ENCODE measurements at places on chromosomes 5 and 9. TPM values are rescaled to one million over a fixed set of nuclear protein-coding genes. Genes with fewer than 3 reads are reported as not detected.

PNPLA7 gene
- total RNA-seq, result 16.0 TPM

ZMYND19 gene
- total RNA-seq, result 11.5 TPM

CDO1 gene
- total RNA-seq, result 10.4 TPM

PCDHB2 gene
- 0.80 TPM for total RNA-seq

PCDHGA7 gene
- 3.2 TPM for total RNA-seq

GPR150 gene
- total RNA-seq, result 0.60 TPM

- H3K27me3 ChIP-seq, result peaks cover 18% of the 10 kb centered on the region
- no peaks in the 10 kb centered on the region for H3K4me1 ChIP-seq
- H3K4me3 ChIP-seq, result no peak overlapping the region
These were observed 109.4 kb upstream of the TBCA start for GRCh38 chr5:77885519-77885918.

DNA sequence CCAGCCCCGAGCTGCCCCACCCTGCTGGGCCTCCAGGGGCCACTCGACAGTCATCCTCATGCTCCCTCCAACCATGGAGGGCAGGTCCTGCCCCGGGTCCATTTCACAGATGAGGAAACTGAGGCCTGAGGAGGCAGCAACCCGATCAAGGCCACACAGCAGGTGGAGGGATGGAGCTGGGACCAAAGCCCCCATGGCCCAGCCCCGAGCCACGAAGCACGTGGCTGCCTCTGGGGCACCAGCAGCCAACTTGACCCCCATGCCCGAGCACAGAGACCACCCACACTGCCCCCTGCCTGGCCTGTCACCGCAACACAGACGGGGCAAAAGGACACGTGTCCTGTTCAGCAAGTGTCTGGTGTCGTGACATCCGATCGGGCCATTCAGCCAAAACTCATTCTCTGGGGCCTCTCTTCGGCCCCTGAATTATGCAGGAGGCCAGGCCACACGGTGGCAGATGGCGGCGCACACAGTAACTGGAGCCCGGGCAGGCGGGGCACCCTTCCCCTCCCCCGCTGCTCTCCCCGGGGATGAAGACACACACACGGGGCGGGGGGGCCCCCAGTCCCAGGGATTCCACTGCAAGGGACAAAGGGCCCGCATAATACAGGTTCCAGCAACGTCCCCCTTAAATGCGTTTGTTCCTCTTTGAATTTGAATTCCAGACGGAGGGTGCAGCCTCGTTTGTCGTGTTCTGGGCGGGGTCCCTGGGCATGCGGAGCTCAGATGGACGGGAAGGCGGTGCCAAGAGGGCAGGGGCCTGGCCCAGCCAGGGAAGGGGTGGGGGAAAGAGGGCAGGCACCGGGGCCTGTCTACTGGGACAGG is 29.4 kb upstream of the TMEM250 start:
- no peak for DNase-seq
- no peaks in the 10 kb centered on the region for H3K36me3 ChIP-seq
- H3K27me3 ChIP-seq, result peaks cover 57% of the 10 kb centered on the region
- no peak overlapping the region for H3K27ac ChIP-seq

DNA sequence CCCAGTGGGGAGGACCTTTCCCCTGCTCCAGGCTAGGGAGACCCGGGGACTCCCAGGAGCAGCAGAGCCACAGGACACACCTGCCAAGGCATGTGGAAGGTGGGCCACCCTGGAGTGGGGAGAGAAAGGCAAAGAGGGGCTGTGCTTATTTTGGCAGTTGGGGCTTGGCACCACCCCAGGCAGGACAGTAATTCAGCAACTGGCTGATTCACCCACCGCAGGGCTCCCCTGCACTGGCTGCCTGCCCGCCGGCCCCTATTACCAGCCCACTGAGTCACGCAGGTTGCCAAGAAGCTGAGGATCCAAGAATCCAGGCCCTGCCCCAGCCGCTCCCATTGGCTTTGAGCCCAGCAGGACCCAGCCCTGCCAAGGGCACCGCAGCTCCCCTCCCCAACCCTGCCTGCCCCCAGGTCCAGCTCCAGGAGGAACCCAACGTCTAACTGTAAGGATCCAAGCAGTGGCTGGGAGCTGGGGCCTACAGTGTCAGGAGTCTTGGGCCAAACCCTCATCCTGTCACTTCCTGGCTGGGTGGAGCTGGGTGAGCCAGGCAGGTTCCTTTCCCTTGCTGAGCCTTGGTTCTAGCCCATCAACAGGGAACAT is 14.2 kb upstream of the RALGDS start:
- peak overlapping the region; percentile 95 for H3K27ac ChIP-seq
- H3K36me3 ChIP-seq, result no peaks in the 10 kb centered on the region
- DNase-seq, result peak; percentile 94
- H3K4me1 ChIP-seq, result peaks cover 57% of the 10 kb centered on the region

DNA sequence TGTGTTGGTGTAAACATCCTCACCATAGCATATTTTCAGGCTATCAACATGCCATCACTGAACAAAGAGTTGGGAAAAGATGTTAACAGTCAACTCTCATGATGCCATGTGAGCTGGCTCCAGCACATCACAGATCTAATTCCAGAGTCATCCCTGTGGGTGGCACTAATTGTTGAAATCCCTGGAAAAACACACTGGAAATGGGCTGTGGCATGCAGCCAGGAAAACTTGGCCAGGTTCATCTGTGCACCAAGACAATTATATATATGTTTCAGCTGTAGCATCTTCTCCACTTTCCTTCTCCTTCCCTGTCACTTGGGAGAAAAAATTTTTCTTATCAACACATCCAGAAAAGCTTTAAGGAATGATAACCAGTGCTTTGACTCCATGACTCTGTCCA is 313.7 kb downstream of the TRIM32 start:
- no peak overlapping the region for H3K27ac ChIP-seq
- H3K4me1 ChIP-seq, result no peaks in the 10 kb centered on the region
- no peaks in the 10 kb centered on the region for H3K27me3 ChIP-seq
- DNase-seq, result no peak
- H3K36me3 ChIP-seq, result no peaks in the 10 kb centered on the region

DNA sequence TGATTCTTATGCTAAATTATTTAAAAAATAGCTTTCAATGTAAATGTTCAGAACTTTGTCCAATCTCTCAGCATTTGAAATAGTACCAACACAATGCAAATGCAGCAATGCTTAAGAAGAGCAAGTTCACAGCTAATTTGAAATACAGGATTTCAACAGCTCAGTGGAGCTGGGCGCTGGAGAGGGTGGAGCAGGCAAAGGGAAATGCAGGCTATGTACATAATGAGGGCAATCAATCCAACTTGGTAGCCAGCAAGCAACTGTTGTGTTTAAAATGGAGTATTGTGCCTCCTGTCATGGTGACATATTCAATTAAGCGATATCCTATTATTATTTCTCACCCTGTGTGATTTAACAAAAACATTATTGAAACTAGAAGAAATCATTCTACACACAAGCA is 568.8 kb downstream of the PSAT1 start:
- no peaks in the 10 kb centered on the region for H3K4me1 ChIP-seq
- no peak overlapping the region for H3K27ac ChIP-seq
- no peak overlapping the region for H3K4me3 ChIP-seq
- DNase-seq, result no peak
- no peaks in the 10 kb centered on the region for H3K36me3 ChIP-seq

DNA sequence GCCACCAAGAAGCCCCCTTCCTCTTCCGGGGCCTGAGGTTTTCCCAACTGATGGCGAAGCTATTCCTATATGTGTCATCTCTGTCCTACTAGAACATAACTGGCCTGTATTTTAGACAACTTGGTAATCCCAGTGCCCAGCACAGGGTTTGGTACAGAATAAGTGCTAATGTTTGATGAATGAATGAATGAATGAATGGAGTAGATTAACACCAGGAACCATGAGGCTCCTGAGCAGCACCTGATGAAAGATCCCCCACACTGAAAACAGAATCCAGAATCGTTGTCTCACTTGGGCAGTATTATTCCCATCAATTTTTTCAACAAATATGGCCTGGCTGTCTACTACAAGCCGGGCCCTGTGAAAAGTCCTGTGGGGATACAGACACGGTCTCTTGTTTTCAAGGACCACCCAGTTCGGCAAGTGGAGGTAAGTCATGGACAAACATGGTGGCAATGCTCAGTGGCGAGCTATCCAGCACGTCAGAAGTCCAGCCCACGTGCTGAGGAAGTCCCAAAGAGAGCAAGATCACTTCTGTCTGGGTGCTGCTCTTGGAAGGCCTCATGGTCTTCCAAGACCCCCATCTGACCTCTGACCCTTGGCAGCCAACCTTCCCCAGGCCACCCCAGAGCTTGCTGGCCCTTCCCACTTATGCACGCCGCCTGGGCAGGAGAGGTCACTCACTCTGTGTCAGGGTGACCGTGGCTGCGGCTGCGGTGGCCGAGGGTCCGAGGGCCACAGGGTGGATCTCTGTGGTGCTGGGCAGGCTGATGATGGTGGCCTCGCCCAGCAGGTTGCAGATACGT is 1.0 kb downstream of the NAIF1 start:
- H3K27me3 ChIP-seq, result no peaks in the 10 kb centered on the region
- peaks cover 70% of the 10 kb centered on the region for H3K4me1 ChIP-seq
- H3K4me3 ChIP-seq, result peak overlapping the region; percentile 6
- H3K36me3 ChIP-seq, result no peaks in the 10 kb centered on the region
- no peak for DNase-seq

DNA sequence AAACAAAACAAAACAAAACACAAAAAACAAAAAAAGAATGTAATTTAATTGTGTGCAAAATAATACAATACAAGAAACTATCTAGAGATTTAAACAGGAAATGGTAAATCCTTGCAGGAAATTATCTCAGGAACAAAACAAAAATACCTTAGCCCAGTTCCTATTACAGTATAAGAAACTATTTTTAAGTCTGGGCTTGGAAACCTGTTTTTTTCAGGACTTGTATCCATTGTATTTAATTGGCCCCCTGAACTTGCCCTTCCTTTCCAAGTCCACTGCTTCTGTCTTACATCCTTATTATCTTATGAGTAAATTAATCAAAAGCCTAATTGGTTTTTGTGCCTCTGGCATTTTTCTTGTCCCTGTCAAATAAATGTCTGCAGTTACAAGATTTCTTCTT is 48.5 kb downstream of the ST8SIA4 start:
- no peak overlapping the region for H3K27ac ChIP-seq
- no peak for DNase-seq
- no peak overlapping the region for H3K4me3 ChIP-seq
- H3K36me3 ChIP-seq, result no peaks in the 10 kb centered on the region
- no peaks in the 10 kb centered on the region for H3K27me3 ChIP-seq

DNA sequence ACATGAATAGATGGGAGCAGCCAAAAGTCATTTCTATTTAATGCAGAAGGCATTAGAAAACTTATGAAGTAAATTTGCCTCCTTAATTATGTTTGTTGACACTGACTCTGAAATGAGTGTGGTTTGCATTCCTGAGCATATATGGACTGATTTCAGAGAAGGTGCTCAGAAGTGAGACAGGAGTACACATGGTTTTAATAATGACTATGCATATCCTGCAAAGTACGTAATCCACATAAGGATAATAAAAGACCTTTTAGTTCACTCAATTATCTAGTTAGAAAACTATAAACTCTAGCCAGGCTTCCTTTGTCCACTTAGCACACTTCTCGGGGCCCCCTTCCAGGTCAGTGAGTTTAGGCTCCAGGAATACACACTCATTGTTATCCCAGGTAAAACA is 75.7 kb upstream of the SNX2 start:
- DNase-seq, result no peak
- H3K27ac ChIP-seq, result no peak overlapping the region
- no peaks in the 10 kb centered on the region for H3K27me3 ChIP-seq
- no peaks in the 10 kb centered on the region for H3K4me1 ChIP-seq

GRCh38 chr9:17905781-17906175 is 326.9 kb downstream of the SH3GL2 start:
- H3K36me3 ChIP-seq, result no peaks in the 10 kb centered on the region
- peak overlapping the region; percentile 45 for H3K4me3 ChIP-seq
- peaks cover 17% of the 10 kb centered on the region for H3K4me1 ChIP-seq
- peaks cover 20% of the 10 kb centered on the region for H3K27me3 ChIP-seq

DNA sequence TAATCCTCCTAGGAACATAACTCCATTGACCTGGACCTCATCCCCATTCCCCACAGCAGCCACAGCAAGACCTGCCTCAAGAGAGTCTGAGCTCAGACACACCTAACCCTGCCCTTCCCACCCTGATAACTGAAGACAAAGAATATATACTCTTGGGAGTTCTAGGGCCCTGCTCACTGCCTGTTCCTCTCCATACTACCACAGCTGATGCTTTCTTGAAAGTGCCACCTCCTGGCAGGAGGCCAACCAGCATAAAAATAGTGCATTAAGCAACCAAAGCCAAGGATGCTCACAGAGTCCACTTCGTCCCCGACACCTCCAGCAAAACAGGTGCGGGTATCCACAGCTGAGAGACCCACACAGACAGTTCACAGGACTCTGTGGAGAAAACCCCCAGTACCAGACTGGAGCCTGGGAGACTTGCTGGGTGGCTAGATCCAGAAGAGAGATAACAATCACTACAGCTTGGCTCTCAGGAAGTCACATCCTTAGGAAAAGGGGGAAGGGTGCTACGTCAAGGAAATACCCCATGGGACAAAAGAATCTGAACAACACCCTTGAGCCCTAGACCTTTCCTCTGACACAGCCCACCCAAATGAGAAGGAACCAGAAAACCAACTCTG is 23.5 kb downstream of the FAM114A2 start:
- no peak for DNase-seq
- no peaks in the 10 kb centered on the region for H3K36me3 ChIP-seq
- H3K4me1 ChIP-seq, result no peaks in the 10 kb centered on the region
- no peaks in the 10 kb centered on the region for H3K27me3 ChIP-seq
- no peak overlapping the region for H3K27ac ChIP-seq

DNA sequence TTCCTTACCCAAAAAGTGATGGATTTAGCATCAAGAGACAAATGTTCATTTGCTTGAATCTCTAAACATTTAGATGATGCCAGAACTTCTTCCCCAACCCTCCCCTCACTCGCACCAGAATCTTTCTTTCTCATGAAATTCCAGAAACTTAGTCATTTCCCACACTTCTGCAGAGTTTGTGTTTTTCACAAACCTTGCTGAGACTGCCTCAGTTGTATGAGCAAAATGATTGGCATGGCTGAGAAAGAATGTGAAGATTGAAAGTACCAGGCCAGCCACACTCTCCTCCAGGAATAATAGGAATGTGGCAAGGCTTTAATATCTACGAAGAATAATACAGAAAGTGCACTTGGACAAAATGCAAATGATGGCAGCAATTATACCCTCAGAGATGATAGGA is 428.3 kb upstream of the CDH6 start:
- no peaks in the 10 kb centered on the region for H3K36me3 ChIP-seq
- H3K27ac ChIP-seq, result no peak overlapping the region
- no peak for DNase-seq
- no peak overlapping the region for H3K4me3 ChIP-seq
- no peaks in the 10 kb centered on the region for H3K4me1 ChIP-seq
- no peaks in the 10 kb centered on the region for H3K27me3 ChIP-seq
